ENCODE measurements at places on chromosomes 16 and 17.

DNA sequence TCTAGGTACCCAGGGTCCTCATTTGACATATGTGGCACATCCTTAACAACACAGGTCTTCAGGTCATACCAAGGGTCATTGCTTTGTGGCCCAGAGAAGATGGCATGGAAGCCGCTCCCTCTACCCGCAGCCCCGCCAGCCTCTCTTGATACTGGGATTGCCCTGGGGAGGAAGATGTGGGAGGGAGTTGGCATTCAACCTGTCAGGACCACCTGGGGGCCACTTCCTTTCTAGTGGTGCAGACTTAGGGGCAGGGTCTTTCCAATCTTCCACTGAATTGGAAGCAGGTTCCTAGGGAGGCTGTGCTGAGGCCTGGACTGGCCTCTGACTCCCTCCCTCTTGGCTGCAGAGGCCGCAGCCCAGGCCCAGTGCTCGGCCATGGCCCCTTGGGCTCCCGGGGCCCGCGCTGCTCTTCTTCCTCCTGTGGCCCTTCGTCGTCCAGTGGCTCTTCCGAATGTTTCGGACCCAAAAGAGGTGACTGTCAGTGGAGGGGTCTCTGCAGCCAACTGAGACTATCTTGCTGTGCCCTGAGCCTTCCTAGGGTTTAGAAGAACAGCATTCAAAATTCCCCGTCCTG, 5.1 kb upstream of the HEXIM1 start:
- no peak for DNase-seq

DNA sequence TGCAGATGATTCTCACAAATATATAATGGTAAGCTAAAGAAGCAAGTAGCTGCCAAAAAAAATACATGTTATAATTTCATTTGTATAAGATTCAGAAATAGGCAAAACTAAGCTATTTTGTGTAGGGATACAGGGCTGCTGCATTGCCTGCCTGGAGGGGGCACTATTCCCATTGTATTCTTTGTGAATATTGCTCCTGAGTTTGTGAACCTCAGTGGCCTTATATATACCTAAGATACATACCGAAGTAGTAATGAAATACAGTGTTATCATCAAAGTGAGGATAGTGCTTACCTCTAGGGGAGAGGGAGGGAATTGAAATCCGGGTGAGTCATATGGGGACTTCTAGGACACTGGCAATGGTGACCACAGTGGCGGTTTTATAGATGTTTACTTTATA, 53.5 kb downstream of the C17orf58 start:
- no peak for DNase-seq

- DNase-seq, result no peak
These were observed 130.6 kb upstream of the TOX3 start for GRCh38 chr16:52677501-52677900.

- DNase-seq, result no peak
These were observed 85.5 kb upstream of the ZNF469 start for GRCh38 chr16:88297178-88297720.

DNA sequence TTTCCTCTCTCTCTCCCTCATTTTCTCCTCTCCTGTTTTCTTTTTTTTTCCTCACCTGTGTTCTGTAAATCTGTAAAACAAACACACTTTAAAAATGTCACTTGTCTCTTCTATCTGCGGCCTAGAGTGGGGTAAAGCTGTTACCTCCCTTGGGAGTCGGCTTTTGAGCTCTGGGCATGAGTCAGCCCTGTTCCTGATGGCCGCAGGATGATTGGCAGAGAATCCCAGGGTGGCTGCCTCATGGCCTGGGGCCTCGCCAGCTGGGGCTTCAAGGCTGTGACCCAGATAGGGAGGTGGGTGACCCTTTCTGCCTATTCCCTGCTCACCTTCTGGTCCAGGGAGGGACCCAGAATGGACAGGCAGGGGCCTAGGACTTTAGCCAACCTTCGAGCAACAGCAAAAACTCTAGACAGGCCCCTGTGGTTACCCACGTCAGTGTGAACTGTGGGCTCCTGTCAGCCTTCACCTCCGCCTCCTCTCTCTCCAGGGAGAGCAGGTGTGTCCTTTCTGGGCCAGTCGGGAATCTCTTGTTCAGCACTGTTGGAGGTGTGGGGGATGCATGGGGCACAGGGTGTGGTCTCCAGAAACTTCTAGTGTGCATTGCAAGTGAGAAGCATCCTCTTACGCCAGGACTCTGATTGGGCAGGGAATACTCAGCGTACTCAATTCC, 87.4 kb downstream of the RAP1GAP2 start:
- no peak for DNase-seq

DNA sequence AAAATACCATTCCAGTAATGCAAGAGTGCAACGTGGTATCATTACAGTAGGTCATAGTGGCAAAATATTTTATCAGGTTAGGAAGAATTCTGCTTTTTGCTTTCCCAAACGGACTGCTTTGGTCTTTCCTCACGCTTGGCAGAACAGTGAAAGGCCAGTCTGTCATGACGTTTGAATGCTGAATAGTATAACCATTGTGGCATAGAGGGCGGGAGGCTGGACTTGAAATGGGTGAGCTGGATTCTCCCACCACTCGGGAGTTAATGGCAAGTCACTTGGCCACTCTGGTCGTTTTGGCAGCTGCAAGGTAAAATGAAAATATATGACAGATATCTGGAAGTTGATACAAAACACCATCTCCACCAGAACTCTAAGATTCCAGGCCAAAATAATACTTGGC, 391.2 kb downstream of the MAF start:
- no peak for DNase-seq

All from stimulated activated CD8-positive, alpha-beta memory T cell treated with anti-CD3 and anti-CD28 coated beads, Interleukin-4, amount 100 ng/mL, for 24 hours (primary cell).